Testis (tissue), 5 donors: ENCODE measurements at places on chromosomes 7 and 10. TPM values are rescaled to one million over a fixed set of nuclear protein-coding genes. Genes with fewer than 3 reads are reported as not detected.

Gene CCDC7
- polyA plus RNA-seq, result 74.0 TPM

Gene SCIN
- polyA plus RNA-seq, result 21.9 TPM

Gene C10orf143
- 7.2 TPM for polyA plus RNA-seq

Gene CAMK2B
- 4.0 TPM for polyA plus RNA-seq

Gene CEP55
- 28.1 TPM for polyA plus RNA-seq

Gene MRLN
- polyA plus RNA-seq, result 1.4 TPM

Gene TRPV5
- 0.57 TPM for polyA plus RNA-seq

Gene APBB1IP
- polyA plus RNA-seq, result 3.0 TPM
